ENCODE measurements at places on chromosomes 16 and 17.

DNA sequence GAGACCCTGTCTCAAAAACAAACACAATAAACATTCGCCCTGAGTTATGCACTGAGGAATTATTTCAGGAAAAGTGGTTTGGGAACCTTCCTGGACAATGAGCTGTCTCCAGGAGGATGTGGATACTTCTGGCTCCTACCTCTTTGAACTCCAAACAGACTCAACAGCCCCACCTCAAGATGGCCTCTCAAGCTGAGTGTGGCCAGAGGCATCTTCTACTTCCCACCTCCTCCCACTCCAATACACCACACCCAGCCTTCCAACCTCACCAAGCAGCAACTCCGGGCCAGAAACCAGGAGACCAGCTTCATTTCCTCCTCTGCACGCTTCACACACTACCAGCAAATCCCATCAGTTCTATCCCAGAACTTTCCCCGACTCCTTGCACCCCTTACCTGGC lies 11.6 kb downstream of the HBQ1 start:
- DNase-seq: no peak

DNA sequence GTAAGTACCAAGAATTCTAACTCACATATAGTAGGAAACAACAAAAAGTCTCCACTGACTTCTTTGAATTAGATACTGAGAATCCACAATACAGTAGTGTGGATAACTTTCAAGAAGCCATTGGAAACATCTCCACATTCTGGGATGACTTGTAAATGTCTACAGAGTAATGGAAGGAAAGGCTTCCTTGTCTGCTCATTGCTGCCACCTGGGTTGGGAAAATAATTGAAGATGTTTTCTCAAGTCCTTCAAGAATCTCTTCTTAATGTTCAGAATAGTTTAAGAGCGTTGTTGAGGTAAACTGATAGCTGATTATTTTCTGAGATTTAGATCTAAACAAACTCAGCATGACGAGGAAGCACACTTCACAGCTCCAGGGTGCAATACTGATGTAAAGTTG lies 14.0 kb downstream of the CPSF4L start:
- DNase-seq: no peak

DNA sequence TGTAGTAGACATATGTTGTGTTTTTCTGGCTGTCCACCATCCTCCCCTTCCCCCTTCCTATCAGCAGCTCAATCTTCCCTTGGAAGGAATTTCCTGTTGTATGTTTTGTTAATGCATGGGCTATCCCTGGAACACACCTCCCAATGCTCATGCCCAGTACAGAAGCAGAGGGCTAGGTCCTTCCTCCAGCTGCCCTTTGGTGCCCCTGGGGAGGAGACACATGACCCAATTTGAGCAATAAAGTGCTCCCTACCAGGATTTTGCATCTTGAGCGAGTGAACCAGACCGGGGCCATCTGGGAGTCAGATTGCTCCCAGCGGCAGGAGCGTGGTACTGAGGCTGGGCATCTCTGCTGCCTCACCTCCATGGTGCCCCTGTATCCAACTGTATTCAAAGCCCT lies 141.5 kb upstream of the MED13 start:
- no peak for DNase-seq

DNA sequence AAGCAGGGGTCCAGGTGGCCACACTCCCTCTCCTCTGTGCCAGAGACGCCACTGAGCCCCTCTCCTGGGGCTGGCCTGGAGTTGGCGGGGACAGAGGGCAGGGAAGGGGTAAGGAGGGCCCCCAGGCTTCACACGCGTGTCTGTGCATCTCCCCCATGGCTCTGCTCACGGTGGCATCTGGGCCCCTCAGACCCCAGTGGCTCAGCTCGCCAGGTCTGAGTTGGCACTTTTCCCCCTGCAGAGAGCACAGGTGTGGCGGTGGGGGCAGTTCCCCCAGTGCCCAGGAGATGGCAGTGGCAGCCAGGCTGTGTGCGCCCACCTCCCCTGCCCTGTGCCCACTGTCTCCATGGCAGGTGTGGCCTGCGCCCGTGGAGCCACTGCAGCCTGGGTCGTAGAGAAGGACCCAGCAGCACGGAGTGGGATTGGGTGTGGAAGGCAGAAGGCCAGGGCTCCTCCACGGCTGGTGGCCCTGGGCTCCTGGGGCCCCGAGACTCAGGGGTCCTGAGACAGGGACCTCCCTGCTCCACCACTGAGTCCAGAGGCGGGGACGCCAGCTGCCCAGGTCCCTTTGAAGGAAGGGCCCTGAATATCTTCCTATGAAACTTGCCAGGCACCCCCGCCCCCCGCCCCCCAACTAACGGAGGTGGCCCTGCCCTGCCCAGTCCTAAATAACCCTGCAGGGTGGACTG lies 4.3 kb upstream of the APRT start:
- DNase-seq: peak; percentile 61

DNA sequence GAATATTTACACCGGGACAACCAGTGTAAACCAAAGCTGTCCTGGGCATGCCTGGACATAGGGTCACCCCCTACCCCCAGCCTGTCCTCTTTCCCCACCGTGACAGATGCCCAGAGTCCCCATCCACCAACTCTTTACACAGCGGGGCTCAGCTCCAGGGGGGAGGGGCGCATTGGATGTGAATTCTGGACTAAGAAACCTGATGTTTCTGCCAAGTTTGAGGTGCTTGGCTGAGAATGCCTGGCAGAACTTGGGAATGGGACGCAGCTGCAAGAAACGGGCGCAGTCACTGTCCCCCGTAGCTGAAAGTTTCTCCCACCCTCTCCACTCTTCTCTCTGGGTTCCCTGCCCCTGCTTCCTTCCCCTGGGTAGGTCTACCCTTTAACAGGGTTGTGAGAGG lies 68.0 kb upstream of the CDC42EP4 start:
- DNase-seq: no peak

DNA sequence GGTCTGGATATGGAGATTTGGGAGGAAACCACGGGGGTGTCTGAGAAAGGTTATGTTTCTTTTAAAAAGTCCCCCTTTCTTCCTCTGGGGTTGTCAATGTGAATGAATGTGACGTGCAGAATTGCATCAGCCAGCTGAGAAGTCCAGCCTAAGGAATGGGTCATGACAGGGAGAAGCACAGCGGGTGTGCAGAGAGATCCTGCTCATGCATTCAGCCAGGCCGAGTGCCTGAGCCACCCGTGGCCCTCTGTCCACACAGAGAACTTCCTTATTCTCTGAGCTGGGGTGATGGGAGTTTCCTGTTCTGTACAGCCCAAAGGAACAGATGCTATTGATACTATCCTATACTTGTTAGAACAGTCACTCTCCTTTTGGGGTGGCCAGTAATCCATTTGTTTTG lies 117.9 kb downstream of the CPPED1 start:
- no peak for DNase-seq

GRCh38 chr16:68798398-68798797 lies 44.9 kb upstream of the TANGO6 start:
- DNase-seq: no peak

- no peak for DNase-seq
These were observed 37.2 kb downstream of the CDK5R1 start for GRCh38 chr17:32523827-32524552.

DNA sequence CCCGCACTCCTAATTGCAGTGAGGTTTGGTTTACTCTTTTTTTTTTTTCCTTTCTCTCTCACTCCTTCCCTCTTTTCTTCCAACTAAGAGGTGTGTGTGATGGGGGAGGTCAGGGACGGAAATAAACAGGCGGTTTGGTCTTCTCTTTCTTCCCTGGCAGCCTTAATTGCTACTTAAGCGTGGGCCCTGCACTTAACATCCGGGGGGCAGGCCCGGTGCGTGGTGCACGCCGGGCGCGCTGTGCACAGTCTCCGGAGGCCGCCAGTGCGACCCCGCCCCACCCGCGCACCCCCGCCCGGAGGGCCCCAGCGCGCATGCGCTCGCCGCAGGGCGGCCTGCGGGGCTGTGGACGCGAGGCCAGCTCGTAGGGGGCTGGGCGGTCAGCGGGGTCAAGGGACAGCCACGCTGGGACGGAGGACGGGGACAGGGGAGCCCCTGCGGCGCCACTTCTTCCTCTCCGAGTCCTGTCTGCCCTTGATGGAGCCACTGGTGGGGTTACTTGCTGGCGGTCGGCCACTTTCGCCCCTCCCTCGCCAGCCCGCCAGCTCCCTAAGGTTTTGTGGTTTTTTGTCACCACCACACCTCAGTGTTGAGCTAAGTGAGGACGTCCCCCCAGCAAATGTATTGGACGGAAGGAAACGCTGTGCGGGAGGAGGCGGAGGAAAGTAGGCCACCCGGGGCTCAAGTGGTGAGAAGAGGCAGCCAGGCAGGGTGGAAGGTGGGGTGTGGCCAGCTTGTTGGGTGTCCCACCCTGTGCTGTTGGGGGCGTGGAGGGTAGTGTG lies 120.9 kb downstream of the MRM1 start:
- DNase-seq: peak; percentile 84

- DNase-seq: no peak
These were observed 79.8 kb downstream of the PITPNC1 start for GRCh38 chr17:67456889-67457288.

GRCh38 chr17:72336026-72336803 lies 215.4 kb downstream of the SOX9 start:
- DNase-seq: no peak

GRCh38 chr16:64933885-64934284 lies 188.0 kb downstream of the CDH11 start:
- no peak for DNase-seq

- no peak for DNase-seq
These were observed 327.3 kb upstream of the SOX9 start for GRCh38 chr17:71793518-71793917.

DNA sequence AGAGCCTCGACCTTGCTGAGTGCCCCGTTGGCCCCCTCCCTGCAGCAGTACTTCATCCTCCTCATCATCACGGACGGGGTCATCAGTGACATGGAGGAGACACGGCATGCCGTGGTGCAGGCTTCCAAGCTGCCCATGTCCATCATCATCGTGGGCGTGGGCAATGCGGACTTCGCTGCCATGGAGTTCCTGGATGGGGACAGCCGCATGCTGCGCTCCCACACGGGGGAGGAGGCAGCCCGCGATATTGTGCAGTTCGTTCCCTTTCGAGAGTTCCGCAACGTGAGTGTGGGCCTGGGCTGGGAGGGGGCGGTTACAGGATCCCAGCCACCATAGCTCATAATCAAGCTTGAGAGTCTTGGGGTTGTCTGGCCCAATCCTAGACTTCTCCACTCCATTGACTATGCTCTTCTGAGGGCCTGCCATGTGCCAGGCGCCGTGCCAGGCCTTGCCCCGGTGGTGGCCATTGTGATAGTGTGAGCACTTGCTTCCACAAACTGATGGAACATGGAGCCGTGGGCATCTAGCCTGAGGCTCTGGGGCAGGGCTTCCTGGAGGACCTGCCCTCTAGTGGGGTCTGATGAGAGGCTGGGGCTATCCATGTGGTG lies 39.7 kb downstream of the PSME3IP1 start:
- no peak for DNase-seq

DNA sequence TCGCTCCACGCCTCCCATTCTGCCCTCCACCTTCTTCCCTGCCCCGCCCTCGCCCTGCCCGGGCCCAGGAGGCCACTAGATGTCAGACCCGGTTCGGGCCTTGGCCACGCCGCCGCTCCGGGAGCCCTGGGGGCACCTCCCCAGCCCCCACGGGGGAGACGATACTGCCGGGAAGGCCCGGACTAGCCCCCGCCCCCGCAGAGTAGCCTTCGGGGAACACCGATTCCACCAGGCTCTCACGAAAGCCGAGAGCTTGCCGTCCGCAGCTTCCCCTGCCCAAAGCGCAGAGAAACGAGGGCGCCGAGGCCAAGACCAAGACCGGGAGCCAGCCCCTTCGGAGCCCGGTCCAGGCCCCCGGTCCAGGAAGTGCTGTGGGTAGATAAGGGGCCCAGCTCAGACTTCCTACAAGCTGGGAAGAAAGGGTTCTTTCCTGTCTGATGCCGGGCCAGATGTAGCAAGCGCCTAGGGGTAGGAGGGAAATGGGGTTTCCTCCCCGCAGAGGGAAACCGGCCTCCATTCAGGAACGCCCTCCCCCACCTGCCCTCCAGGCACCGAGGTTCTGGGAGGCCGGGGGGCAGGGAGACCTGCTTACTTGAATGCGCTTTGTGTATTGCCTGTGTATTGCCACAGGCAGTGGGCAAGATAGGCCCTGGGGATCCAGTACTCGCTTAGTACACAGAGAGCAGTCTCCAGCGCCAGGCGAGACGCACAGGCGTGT lies 806 bp upstream of the CYB561 start:
- peak; percentile 71 for DNase-seq

- DNase-seq: no peak
These were observed 137.8 kb upstream of the CIBAR2 start for GRCh38 chr16:85250147-85250463.

- DNase-seq: no peak
These were observed 99.1 kb upstream of the CIBAR2 start for GRCh38 chr16:85211271-85211801.

DNA sequence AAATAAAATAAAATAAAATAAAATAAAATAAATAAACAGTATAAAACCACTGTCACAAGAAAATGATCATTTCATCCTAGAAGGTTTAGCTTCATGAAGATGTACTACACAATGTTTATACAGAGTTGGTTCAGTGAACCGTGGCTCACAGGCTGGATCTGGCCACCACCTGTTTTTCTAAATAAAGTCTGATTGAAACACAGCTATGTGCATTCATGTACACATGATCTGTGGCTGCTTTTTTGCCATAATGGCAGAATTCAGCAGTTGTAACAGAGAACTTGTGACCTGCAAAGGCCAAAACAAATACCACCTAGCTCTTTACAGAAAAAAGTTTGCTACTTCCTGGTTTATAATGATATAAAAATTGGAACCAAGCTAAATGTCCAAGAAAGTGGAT lies 12.6 kb upstream of the RPRML start:
- DNase-seq: no peak

DNA sequence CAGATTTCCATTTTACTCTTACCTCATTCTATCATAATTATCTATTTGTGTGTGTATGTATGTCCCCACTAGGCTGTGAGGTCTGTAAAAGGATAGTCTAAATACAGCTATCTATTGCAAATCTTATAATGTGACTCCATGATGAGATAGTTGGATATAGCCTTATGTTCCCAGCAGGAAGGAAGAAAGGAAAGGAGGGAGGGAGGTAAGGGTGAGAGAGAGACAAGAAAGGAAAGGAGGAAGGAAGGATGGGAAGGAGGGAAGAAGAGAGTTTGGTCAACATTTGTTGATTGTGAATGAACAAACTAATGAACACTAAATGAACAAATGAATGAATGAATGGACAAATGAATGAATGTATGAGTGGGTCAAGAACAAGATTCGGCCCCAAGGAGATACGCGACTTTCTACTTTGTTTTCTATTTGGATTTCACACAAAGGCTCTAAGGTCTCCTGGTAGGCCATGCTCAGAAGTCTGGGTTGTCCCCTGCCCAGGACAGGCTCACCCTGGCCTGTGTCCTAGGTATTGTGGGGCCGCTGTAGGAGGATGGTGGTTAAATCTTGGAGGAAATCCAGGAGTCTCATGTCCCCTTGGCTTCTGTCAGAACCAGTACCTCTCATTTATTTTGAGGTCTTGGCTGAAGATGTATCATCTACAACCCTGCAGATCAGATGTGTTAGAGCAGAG lies 195.2 kb downstream of the WWOX start:
- DNase-seq: no peak

DNA sequence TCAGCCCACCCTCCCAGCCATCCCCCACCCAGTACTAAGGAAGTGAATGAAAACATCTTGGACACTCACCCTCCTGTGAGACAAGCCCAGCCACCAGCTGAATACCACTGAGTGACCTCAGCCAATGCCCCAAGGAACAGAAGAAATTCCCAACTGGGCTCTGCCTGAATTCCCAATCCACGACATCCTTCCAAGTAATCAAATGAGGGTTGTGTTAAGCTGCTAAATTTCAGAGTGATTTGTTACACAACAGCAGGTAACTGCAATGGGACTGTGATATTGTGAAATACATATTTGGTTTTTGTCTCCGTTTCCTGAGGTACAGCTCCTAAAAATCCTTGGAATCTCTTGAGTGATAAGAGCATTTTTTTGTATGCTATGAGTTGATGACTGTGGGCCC lies 578.7 kb upstream of the CDH11 start:
- DNase-seq: no peak
